SK-N-SH (cell line): ENCODE measurements at places on chromosomes 2 and 18.

DNA sequence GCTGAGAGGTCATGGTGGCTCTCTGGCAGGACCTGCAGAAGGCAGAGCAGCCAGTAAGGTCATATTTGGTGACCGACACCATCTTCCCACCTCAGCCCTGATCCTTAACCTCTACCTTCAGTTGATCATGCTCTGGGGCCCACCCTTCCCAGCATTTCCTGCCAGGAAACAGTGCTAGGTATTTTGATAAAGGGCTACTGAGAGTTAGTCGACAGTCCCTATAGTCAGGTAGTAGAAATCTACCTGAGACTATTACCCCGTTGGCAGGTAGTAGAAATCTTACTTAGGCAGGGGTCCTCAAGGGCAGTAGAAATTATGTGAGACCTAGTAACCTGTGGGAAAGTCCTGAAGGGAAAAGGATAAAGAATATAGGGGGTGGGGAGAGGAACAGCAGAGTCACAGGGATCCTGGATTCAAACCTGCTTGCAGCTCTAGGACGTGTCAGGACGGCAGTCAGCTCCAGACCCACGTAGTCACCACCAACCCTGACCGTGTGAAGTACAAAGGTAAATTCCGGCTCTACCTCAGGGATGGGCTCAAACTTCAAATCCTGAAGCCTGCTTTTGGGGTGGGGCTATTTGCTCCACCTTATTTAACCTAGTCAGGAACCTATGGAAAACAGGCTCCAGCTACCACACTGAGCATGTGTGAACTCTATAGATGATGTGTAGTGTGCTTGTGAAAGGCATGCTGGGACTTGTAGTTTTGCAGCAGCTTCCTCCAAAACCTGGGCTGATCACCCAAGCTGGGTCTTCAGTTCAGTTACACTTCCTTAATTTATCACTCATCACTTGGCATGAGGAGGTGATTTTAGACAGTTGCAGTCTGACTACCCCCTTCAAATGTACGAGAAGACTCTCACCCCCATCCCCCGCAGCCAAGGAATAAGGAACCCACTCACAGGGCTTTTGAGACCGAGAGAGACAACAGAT lies at the start of gene DQX1:
Gene DQX1, minus strand, starts transcription at position 515 of the 932 bp plus-strand sequence. Its CDS starts 502 bp downstream, at position 13.
- peak; percentile 52 for DNase-seq

- DNase-seq, result no peak
Measured at GRCh38 chr2:14654835-14655282, 22.3 kb downstream of the LRATD1 start.

- DNase-seq, result peak; percentile 41
Measured at GRCh38 chr2:8527031-8527430, 154.8 kb upstream of the ID2 start.

- DNase-seq, result no peak
Measured at GRCh38 chr2:10252661-10253060, 50.0 kb upstream of the HPCAL1 start.

DNA sequence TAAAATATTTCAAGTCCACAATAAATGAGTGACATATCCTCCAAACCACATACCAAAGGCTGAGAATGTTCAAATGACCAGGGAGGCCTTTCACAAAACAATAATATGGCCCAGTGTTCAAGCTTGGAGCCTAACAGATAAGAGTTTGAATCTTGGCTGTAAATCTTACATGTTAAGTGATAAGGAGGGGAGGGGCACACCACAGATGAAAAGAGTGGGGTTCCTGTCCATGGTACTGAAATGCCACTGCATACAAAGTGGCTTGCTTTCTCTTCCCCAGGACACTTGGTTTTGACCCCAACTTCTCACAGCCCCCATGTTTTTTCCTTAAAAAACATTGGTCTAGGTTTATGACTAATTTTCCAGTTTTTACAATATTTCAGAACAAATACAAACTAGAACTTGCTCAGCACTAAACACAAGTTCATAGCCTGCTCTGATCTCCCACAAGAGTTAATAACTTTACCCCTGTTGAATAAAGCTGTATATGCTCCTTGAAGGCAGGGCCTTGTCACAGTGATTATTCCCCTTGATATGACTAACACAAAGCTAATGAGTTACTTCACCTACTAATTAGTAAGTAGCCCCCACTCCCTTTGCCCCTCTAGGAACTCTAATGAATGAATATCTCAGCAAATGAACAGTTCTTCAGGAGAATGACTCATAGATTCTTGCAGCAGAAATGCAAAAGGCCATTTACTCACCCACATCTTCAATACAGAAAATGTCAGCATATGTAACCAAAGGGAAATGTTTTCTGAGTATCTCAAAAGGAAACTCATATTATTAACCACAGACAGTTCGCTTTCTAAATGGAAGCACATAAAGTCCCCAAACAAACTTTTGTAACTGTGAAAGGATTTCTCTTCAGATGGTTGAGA lies 142.2 kb downstream of the SATB2 start:
- no peak for DNase-seq

DNA sequence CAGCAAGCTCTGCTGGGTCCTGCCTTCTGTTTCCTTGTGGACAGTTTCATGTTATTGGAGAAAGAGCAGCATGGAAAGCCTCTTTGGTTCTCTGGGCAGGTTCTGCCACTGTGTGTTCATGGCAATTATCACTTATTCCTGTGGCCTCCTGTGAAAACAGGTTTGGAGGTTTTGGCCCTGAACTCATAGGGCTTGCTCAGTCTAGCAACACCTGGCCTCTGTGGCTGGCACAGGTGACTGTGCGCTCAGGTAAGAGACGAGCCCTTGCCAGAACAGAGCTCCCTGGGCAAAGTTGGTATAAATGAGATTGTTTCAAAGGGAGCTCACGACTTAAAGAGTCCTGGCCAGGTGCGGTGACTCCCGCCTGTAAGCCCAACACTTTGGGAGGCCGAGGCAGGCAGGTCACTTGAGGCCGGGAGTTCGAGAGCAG lies 5.7 kb downstream of the CEP68 start:
- no peak for DNase-seq

DNA sequence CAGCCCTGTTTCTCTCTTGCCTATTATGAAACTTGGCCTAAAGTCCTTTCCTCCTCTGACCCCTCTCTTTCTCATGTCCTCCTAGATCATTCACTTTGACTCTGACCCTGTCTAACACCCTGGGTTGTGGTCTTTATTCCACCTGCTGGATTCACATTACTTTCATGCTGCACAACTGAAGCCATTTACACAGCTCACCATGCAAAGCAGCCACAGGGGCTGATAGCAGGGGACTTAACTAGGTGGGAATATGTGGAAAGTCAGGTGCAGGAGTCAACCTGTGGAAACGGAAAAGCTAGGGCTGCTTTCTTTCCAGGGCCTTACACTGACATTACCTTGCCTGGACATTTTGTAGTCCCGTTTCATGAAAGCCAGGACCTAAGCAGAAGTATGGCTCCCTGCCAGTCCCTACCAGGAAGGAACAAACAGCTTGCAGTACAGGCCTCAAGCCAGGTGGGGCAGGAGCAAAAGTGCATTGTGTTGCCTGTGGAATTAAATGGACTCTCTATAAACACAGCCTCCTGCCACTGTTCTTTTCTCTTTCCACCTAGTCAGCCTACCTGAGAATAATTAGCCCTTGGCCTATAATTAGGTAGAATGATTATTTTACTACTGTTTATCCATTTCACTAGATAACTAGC lies 11.8 kb downstream of the MAPRE3 start:
- peak; percentile 76 for DNase-seq

DNA sequence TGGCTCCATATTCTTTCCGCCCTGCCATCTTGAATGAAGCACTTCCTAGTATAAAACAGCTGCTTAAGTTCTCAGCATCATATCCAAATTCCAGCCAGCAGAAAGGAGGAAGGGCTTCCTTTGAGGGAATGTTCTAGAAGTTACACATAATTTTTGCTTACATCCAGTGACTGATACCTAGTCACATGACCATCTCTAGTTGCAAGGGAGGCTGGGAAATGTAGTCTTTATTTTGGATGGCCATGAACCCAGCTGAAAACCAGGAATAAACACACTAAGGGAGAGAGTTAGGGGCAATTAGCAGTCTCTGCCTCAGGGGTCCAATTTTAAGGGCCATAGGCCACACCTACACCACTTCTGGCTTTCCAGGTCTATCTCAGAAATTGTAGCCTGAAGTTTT lies 57.8 kb upstream of the LMAN1 start:
- no peak for DNase-seq

DNA sequence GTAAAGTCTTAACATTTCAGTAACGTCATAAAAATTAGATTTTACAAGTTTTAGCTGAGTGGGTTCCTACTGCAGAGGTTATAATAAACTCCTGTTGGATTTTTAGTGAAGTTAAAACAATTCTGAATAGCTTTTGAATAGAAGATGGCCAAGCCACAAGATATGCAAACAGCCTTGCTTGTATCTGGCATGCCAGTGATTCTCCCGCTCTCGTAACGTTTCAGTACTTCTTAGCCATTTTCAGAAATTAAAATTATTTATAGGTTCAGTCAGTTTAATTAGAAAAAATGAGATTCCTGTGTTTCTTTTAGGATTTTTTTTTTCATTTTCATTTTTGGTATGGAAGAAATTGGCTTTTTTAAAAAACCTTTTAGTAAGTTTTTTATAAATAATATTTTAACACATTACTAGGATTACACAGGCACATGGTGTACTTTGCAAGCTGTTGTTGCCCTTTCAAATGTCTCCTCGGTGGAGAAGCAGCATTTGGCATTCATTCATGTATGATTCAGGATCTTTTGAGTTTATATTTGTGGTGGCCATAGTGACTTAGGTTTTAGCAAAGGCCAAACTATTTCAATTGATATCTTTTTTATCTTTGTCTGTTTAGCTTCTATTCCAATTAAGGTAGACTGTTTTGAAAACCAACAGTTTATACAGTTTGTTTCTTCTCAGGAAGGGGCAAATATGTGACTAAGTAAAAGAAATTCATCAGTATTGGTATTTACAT lies 30.6 kb upstream of the RND3 start:
- DNase-seq, result no peak
